Body of pancreas (tissue), 4 donors: ENCODE measurements at places on chromosomes 6 and 20. TPM values are rescaled to one million over a fixed set of nuclear protein-coding genes. Genes with fewer than 3 reads are reported as not detected.
A peak's percentile ranks its signal among the peaks of the same experiment; 100 is the strongest.

DNA sequence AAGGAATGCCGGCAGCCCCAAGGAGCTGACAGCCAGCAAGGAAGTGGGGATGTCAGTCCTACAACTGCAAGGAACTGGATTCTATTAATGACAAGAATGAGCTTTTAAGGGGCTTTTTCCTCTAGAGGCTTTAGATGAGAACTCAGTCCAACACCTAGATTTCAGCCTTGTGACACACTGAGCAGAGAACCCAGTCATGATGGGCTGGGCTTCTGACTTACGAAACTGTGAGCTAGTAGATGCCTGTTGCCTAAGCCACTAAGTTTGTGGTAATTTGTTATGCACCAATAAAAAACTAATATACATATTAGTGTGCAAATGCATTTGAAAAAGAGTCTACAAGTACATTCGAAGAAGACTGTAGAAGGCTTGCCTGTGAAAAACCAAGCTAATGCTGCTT lies 263.3 kb downstream of the SOX4 start:
- DNase-seq: no peak

GRCh38 chr20:21208999-21209398 lies 83.1 kb downstream of the KIZ start:
- DNase-seq: no peak

GRCh38 chr6:15524861-15525401 lies 137.9 kb downstream of the DTNBP1 start:
- no peak for DNase-seq

DNA sequence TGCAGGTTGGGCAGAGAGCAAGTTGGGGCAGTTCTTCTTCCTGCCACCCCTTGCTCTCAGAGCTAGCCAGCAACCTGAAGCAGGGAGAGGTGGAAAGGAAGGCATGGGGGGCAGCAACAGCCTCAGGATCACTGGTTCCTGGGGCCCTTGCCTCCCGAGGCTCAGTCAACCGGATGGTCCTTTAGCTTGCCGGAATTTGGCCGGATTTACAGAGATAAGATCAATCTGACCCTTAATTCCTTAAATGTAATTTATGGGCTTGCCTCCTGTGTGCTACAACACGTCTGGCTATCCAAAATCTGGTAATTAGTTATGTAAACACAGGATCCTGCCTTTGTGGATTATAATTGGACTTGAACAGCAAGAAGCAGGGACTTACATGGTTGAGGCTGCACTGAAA lies 19.5 kb upstream of the TCP11 start:
- no peak for DNase-seq

DNA sequence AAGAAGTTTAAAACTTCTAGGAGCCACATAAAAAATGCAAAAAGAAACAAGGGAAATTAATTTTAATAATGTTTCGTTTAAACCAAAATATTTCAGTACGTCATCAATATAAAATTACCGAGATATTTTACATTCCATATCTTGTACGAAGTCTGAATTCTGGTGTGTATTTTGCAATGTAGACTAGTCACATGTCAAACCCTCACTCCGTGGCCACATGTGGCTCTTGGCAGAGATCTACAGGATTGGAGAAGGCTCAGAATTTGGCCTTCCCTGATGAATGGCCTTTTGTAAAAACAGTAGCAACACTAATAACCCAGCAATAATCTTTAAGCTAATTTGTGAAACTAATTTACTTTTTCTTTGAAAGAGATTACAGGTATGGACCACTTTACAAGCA lies 217.1 kb downstream of the PRL start:
- no peak for DNase-seq

- DNase-seq: no peak
These were observed 264.9 kb upstream of the PLCB4 start for GRCh38 chr20:8803941-8804340.

DNA sequence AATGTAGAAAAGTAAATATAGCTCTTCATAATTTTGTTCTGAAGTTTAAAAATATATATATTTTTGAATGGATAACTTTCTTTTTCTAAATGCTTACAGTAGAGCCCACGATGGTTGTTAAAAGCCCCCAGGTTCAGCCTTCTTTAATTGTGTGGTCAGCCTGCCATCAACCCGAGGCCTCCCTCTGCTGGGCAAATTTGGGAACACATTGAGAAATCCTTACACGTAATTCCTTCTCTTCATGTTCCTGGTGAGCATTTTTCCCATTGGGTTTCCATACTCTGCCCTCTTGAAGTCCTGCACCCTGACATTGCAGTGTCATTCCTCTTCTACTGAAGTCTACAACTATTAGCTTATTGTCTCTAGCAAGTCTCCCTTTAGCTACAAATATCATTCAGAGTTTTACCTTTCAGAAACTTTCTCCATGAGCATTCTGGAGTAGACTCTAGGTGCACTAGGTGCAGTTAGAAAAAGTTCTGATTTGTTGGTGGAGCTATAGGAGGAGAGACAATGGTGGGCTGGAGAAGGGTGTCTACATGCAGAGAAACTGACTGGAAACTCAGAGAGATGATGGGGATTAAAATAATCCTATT lies 40.6 kb downstream of the TRIM38 start:
- DNase-seq: peak; percentile 69

PHACTR1 gene
- total RNA-seq: 6.0 TPM

DNA sequence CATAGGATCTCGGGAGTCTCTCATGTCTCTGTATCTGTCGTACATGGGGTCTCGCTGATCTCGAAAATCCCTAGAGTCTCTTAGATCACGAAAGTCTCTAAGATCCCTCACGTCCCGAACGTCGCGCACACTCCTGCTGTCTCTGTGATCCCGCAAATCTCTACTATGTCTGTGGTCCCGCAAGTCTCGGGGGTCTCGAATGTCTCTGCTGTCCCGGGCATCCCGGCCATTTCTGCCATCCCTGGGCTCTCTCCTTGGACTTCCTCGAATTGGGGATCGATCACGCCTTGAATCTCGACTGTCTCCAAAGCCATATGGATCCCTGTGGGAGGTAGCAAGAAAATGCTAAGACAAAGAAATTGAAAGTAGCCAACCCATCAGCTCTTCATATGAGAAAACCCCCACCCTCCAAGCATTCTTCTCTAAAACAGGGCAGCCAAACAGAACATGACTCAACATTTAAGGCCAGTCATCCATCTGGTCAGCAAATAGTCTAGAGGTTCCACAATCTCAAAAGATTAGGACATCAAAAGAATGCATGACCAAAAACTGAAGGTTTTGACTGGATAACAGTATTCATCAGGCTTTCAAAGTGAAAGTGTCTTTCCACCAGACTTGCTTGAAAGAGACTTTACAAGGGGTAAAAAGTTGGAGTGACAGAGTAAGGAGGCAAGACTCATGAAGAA lies 19.4 kb downstream of the NCOA5 start:
- DNase-seq: no peak

DNA sequence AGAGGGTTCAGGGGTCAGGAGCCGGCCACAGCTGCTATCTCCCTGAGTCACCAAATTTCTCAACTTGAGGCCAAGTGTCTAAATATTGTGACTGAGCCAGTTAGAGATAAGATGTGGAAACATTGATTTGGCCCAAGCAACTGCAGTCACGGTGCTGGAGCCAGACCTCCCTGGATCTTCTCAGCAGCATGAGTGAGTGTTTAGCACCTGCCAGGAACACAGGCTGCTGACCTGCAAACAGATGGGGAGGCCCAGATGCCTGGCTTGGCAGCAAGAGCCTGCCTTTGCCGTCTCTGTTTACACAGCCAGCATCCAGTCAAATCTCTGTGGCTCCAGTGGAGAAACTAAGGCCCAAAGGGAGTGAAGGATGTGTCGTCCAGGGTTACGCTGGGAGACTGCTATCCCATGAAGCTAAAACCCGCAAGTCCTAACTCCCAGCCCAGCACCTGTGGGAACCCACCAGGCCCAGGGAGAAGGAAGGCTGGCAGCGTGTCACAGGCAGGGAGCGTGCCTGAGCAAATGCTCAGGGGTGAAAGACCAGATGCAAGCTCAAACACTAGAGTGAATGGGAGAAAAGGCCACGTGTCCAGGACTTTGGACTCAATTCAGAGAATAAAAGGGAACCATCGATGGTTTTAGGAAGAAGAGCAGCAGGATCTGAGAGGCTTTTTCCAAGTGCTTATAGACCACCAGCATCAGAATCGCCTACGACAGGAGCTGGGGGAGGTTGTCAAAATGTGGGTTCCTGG lies 15.9 kb upstream of the PTGIS start:
- peak; percentile 89 for DNase-seq

DNA sequence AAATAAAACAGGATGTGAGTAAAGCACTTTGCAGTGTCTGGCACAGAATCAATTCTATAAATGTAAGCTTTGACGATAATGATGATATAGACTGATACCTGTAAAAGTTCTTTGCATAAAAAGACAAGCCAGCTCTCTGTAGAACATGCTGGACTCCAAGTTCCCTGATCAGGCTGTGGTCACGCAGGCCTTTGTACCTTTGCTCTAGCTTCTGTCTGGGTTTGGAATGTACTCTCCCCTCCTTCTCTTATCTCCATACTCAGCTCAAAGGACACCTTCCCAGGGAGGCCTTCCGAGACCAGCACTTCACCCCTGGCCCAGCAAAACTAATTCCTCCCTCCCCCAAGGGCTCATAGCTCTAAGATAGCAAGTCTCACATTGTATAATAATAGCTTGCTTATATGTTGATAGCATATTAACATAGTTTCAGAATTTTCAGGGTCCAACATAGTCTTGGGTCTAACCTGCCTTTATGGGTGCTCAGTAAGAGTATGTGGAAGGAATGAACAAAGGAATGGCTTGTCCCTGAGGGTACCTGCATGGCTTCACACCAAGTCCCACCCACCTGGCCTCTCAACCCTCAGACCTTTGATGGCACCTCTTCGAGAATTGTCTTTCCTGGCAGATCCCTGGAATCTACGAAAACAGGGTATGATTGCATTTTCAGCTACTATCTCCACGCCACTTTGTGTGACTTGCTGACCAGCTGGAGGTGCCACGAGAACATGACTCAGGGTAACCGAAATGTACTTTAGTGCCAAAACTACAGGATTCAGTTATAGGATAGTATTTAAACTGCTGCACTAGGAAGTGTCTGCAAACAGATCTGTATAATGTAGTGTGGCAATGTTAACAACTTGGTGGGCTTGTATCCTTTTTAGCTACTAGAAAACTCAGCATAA lies 41.7 kb upstream of the PIM1 start:
- DNase-seq: no peak

DNA sequence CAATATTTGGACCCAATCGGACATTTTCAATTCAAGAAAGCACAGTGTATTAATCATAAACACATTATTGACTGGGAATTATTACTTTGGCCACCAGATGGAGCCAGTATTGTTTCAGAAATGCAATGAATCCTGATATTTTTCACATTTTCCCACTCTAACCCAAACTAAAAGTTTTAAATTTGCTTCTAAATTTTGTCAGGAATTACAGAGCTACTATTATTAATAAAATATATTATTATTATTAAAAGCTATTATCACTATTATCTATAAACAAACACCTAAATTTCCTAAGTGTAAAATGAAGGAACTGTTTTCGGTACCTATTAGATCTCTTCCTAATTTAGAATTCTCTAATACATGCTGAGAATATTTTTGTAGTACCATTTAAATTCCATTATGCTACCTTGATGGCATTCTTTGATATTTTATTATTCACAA lies 245.3 kb downstream of the OGFRL1 start:
- DNase-seq: no peak

- DNase-seq: no peak
These were observed 67.1 kb downstream of the EDN1 start for GRCh38 chr6:12356983-12357972.

GRCh38 chr20:1788044-1788443 lies 107.2 kb upstream of the SIRPA start:
- no peak for DNase-seq

RIPPLY2 gene
- total RNA-seq: not detected

DNA sequence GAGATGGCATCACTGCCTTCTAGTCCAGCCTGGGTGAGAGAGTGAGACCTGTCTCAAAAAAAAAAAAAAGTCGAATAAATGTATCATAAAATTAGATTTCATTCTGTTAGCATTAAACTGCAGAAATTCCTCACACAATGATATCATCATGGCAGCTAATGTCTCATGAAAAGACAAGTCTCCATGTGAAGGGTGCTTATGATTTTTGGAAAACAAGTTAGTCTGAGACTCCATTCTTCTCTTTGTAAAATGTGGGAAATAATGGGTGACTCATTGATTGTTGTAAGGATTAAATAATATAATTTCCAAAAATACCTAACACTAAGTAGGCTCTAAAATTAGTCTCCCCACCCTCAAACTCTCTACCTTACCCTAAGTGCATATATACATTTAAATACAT lies 49.6 kb upstream of the CDYL start:
- no peak for DNase-seq

DNA sequence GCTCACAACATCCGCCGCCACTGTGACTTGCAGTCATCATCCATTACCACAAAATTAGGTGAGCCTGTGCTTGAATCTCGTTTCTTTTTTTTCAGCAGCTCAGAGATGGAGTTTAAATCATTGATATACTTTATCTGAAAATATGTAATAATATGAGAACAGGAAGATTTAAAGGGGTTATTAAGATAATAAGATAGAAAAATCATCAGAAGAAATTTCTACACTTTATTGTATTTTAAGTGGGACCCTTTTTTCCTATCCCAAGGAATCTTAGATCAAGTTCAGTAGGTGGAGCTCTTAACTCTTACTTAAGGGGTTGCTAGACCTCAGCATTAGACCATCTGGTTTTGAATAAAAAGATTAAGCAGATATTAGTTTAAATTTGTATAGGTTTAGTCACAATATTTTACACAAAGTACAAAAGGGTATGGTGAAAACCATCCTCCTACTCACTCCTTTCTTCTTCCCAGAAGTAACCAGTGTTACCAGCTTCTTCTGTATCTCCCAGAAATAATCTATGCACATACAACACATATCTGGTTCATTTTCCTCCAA lies 9.4 kb upstream of the NCOA7 start:
- no peak for DNase-seq

- no peak for DNase-seq
These were observed 898.9 kb upstream of the ADGRB3 start for GRCh38 chr6:67736161-67736560.

DLK2 gene
- not detected for total RNA-seq

CPNE5 gene
- 0.78 TPM for total RNA-seq

- no peak for DNase-seq
These were observed 790 bp downstream of the TOX2 start for GRCh38 chr20:43915211-43916072.

GRCh38 chr20:23823111-23823510 lies 3.4 kb downstream of the CST2 start:
- no peak for DNase-seq

GRCh38 chr6:110981202-110981600 lies 637 bp upstream of the RPF2 start:
- no peak for DNase-seq

DNA sequence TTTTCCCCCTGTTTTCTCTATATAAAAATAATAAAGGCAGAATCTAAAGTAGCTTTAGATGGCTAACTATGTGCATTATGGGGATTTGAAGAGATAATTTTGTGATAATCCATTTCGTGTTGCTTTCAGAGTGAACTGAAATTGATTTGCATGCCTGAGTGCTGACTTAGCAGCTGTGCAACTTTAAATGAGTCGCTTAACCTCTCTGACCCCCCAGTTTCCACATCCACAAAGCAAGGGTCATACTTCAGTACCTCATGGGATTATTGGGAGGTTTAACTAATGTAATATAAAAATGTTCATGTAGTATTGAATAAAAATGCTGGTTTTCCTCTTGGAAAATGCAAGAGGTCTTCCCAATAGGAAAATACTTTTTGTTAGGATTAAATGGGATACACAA lies 63.8 kb upstream of the FABP7 start:
- DNase-seq: no peak
